Right cardiac atrium (tissue), 5 donors: ENCODE measurements at places on chromosomes 11 and 22. TPM values are rescaled to one million over a fixed set of nuclear protein-coding genes. Genes with fewer than 3 reads are reported as not detected.

C22orf31 gene
- total RNA-seq = not detected

OR6A2 gene
- total RNA-seq = 0.06 TPM

MMP8 gene
- total RNA-seq = not detected

PATE2 gene
- not detected for total RNA-seq
